NCI-H446 treated with DMSO at 0.1 percent for 48 hours (cell line): ENCODE measurements at places on chromosomes 7 and 10.

DNA sequence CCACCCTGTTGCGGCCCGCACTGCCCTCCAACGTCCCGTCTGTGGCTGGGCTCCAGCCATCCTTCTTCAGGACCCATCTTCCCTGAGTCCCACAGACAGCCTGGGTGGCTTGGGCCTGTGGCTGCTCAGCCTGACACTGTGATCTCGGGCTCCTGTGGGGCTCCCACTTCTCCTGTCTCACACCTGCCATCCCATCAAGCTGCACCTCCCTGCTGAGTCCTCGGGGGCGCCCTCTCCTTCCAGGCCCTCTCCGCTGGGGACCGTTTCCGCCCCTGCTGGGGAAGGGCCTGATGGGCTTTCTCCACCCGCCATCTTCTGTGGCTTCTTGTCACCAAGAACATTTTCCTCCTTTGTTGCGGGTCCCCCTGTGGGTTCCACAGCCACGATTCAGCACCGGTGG is 173.8 kb upstream of the PPP2R2D start:
- no peak for DNase-seq

DNA sequence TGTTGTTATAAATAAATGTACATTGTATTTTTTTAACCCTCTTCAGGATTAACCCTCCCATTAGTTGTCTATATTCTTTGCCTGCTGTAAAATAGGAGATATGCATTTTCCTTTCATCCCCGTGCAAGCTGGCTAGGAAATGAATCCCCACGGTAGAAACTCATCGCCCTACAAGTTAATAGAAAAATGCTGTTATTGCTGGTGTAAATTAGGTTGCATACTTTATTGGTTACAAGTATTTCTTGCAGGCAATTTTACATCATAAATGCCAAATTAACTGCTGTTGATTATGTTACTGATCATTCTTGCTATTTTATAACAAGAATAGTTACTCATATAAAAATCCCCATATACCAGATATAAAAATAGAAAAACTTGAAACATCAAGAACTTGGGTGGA is 454.2 kb upstream of the KLF6 start:
- no peak for DNase-seq

DNA sequence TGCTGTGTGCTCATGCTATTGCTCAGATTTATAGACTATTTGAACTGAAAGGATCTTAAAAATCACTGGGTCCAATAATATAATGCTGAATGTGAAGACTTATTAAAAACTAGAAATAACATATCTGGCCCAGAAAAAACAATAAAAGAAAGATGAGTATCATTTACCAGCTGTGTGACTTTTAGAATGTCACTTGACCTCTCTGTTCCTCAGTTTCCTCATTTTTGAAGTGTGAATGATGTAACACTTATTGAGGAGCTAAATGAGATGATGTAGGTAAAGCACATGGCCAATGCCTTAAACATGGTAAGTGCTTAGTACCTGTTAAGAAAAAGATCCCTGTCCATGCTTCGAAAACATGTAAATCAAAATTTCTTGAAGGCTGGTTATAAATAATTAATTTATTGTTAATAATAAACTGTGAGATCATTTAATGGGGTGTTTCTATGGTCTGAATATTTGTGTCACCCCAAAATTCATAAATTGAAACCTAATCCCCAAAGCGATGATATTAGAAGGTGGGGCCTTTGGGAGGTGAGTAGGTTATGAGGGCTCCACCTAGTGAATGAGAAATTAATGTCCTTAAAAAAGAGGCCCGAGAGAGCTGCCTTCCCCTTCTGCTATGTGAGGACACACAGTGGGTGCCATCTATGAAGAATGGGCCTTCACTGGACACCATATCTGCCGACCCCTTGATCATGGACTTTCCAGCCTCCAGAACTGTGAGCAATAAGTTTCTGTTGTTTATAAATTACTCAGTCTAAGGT is 13.0 kb downstream of the DNTT start:
- no peak for DNase-seq

GRCh38 chr10:95516774-95517373 is 44.3 kb downstream of the SORBS1 start:
- DNase-seq = no peak

DNA sequence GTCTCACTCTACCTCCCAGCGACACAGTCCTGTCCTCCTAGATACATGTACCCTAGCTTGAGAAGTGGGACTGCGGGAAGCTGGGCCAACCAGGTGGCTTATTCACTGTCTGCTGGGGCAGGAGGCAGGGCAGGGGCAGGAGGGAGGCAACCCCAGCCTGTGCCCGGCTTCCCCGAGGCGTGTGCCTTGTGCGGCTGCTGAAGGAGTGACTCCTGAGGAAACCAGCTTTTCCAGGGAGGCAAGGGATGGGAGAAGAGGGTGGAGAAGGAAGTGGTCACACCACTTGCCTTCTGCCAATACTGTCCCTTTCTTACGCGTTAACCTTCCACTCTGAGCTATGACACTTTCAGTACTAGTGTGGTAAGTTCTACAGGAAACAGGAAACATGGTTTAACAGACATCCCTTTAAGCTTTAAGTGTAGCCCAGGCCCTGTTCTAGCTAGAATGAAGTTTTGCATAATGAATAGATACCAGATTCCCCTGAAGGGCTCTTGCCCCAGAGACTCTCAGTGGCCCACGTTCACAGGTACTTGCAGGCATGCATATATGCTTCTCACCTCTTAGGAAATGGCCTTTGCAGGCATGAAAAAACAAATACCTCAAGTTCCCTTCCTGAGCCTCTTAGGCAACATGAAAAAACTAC is 40.6 kb downstream of the SYPL1 start:
- no peak for DNase-seq

GRCh38 chr10:124419635-124420034 is 912 bp upstream of the OAT start:
- DNase-seq = no peak

DNA sequence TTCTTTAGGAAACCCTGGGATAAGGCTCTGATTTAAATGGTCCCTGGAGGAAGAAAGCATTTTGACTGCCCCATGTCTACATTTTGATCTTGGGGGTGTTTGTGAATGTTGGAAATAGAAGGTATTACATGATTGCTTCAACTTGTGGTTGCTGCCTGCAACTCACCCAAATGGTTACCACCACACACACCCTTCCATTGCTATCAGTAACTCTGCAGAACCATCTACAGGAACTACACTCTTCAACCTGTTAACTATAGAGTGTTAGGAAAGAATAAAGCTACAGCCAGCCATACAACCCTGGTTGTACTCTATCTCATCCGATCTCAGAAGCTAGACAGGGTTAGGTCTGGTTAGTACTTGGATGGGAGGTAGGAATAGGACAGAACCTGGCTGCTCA is 71.2 kb downstream of the APBB1IP start:
- DNase-seq = no peak

DNA sequence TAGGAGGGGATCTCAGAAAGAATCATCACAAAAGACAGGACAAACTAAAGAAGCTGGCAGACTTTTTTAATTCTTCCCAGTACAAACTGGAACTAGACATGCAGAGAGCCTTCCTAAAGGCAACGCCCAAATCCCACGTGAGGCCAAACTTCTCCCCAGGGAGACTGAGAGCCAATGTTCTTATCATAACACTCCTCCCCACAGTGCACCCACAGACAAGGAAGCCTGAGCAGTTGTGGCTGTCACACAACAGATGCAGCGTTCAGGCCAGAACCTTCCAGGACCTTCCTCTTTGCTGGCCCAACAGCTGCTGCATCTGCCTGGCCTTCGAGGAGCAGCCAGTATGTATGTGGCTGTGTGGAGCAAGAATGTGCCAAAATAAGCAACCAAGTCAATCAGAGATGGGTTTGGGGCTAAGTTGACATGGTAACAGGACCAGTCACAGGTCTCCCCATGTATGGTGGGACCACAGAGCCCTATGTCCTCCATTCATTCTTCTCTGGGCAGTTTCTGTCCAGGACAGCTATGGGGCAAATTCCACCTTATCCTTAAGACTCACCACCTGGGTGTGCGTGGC is 34.9 kb downstream of the SRPK2 start:
- no peak for DNase-seq

DNA sequence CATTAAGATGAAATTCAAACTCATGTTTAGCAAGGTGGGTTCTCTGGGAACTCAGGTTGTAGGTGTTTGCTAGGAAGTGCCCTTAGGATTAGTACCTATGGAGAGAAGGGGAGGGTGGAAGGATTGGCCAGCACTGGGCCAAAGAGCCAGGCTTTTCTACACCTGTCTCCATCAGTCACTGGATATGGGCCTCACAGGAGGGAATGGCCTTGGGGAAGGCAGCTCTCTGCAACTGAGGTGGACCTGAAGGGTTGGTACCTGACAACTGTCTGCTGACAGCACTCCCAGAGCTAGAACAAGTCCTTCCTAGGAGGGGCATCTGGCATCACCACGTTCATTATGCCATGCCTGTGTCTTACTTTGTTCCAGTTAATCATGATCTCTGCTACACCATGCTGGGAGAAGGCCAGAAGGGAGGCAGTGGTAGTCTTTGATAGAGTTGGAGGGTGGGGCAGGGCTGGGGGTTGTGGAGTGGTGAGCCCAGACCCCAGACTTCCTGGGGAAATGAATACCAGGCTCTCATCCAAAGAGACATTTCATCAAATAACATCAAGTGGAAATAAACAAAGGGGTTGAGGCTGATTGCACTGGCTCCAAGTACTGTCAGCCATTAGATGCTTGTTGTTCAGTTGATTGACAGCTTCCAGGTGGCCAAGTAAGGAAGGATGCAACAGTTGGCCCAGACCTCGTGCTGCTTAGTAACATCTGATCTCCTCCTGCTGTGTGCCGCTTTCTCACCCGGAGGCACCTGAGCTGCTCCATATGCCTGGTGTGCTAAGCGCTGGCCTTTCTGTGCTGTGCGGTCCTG is 70.6 kb upstream of the PIK3CG start:
- peak; percentile 28 for DNase-seq

DNA sequence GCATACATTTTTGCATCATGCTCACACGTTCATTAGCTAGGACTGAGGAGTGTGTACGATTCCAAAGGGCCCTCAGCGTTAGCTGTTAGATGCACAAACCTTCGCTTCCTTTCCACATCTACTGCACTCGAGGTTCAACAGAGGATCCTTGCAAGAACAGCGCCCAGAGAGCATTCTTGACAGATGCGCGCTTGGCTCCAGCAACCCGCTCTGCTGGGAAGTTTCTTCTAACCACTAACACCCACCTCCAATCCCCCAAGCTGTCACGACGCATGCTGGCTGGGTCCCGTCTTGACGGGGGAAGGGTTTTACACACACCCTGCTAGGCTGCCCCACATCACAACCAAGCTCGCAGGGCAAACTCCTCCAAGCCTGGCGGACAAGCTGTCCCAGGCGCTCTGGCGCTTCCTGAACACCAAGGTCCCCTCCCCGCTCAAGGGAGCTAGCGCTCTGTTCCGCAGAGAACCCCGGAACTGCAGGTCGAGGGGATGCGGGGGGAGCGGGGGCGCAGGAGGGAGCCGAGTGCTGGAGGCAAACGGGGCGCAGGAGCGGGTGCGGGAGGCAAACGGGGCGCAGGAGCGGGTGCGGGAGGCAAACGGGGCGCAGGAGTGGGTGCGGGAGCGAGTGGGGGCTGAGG is 653 bp upstream of the ADRB1 start:
- DNase-seq = no peak

DNA sequence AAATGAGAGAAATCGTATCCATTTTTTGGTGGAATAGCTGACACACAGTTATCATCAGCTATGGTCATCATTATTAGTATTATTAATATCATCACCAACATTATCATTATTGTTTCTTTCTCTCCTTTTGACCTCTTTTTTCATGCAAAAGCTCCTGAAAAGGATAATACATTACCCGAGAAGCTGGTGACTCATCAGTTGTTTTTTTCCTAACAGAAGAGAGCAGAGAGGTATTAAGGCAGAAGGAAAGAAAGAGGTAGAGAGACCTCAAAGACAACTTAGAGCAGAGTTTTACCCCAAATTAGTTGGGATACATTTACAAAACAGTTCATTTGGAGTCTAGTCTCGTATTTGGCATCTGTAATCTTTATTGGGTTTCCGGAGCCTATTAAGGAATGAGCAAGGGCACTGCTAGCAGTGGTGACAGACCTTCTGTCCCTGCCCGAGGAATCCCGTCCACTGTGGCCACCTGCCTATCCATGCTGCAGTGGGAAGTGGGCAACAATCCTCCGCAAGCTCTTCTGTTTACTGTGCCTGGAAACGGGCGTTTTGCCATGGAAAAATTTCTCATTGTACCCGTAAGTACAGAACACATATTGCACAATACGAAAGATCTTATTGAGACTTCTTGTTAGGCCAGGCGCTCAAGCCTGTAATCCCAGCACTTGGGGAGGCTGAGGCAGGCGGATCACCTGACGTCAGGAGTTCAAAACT is 170.0 kb upstream of the MKLN1 start:
- DNase-seq = no peak

- no peak for DNase-seq
Measured at GRCh38 chr10:7484456-7485243, 73.8 kb upstream of the SFMBT2 start.

- no peak for DNase-seq
Measured at GRCh38 chr10:21458126-21458871, 67.2 kb downstream of the SKIDA1 start.

DNA sequence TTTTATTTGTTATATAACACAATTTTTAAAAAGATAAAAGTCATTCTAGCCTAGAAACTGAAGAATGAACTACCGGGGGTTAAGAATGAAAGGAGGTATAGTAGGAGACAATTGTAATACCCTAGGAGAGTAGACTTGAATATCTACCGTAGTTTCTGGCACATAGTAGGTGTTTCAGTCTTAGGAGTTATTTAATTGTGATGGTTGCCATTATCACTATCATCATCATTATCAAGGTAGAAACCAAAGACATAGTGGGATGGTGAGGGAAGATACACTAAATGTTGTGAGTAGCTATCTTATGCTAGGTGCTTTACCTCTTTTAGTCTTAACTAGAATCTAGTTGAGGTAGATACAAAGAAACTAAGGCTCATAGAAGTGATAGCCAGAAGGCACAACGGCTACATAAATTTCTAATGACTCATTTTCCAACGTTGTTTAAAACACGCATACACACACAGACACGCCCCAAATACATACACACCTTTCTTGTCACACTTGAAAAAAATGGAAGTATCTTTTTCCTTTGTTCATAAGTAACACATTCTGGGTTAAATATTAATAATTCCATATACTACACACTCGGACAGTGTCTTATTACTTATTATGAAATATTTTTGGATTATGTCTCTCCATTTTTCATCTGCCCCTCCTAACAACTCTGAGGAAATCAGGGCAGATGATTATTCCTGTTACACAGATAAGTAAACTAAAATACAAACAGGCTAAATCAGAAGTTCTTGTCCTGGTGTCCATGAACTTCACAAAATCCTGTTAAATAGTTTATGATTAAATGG is 2.0 kb upstream of the ANLN start:
- no peak for DNase-seq
